ENCODE measurements at places on chromosomes 11 and 22.

DNA sequence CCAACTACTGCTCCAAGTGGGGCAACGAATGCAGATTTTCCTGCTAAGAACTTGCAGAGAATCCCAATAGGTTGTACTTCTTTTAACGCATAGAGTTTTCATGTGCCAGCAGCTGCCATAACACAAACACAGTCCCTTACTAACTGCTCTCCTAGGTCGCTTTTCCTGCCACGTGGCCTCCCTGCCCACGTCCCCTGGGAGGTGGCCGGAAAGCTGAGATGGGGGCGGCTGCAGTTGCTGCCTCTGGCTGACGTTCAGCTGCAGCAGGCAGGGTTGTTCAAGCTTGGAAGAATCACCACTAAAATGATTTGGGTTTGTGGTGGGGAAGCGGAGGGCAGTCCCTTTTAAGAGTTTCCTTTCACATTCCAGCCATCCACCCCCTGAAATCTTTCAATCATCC lies 39.3 kb downstream of the ZNF202 start:
- DNase-seq, result no peak

GRCh38 chr11:79610678-79611077 lies 169.8 kb upstream of the TENM4 start:
- no peak for DNase-seq

- DNase-seq, result no peak
Measured at GRCh38 chr11:124877910-124878758, 12.9 kb downstream of the ROBO3 start.

- DNase-seq, result no peak
Measured at GRCh38 chr11:79321263-79321662, 119.6 kb downstream of the TENM4 start.

GRCh38 chr22:17705951-17706900 lies 67.7 kb downstream of the BCL2L13 start:
- DNase-seq, result no peak

DNA sequence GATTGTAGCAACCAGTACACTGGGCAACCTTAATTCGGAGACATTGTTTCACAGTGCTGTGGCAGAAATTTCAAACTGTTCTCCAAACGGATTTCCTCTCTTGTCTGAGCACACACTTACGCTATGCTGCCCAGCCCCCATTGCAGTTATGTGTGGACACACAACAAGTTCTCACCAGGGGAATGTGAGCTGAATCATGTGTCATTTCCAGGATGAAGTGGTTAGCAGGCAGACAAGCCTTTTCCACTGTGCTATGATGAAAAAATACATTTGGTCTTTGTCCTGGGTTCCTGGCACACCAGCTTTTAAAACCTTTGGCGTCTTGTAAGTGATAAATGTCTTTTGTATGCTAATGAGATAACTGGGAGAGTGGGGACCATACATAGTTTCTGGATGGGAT lies 46.9 kb upstream of the SYT9 start:
- no peak for DNase-seq

DNA sequence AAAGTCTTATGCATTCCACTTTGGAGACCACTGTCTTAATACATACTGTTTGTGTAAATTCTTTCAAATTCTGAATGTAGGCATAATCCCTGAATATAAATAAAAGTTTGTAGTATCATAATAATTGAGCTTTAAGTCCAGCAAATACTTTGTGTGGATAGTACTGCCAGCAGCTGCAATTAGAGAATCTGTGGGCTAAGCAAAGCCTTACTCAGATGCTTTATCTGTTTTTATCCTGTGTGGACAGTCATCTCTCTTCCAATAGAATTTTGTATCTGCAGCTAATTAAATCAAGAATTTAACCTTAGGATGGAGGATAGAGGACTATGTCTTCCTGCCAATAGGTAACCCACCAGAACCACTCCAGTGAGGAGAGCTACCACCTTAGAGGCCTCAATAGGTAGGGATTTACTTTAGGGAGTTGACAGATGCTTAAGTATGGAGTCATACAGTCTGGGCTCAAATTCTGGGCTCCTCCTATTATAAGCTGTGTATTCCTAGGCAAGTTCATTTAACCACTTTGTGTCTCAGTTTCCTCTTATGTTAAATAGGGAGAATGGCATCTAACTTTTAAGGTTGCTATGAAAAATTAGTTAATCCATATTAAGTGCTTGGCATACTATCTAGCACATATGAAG lies 71.1 kb downstream of the STIM1 start:
- DNase-seq, result no peak

DNA sequence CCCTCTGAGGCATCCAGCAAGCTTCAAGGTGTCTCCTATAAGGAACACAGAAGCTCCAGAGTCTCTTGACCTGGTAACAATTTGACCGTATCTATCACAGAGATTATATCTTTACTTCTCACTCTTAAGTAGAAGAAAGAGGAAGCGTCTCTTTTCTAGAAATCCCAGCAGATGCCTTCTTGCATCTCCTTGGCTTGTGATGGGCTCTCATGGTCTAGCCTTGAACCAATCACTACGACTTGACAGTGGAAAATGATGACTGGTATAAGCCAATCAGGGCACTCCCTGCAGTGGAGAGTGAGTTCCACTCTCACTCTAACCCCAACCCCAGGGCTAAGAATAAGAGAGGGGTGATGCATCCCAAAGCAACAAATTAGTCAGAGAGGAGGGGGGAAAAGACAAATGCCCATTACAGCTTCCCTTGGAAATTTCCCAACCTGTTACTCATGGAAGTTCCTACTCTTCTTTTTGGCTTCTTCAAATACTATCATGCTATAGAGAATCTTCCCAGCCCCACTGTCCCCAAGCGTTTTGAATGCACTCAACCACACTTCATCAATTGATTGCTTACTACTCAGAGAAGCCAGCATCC lies 293.5 kb downstream of the MN1 start:
- DNase-seq, result no peak

GRCh38 chr11:1358286-1358685 lies 31.4 kb upstream of the BRSK2 start:
- DNase-seq, result no peak

DNA sequence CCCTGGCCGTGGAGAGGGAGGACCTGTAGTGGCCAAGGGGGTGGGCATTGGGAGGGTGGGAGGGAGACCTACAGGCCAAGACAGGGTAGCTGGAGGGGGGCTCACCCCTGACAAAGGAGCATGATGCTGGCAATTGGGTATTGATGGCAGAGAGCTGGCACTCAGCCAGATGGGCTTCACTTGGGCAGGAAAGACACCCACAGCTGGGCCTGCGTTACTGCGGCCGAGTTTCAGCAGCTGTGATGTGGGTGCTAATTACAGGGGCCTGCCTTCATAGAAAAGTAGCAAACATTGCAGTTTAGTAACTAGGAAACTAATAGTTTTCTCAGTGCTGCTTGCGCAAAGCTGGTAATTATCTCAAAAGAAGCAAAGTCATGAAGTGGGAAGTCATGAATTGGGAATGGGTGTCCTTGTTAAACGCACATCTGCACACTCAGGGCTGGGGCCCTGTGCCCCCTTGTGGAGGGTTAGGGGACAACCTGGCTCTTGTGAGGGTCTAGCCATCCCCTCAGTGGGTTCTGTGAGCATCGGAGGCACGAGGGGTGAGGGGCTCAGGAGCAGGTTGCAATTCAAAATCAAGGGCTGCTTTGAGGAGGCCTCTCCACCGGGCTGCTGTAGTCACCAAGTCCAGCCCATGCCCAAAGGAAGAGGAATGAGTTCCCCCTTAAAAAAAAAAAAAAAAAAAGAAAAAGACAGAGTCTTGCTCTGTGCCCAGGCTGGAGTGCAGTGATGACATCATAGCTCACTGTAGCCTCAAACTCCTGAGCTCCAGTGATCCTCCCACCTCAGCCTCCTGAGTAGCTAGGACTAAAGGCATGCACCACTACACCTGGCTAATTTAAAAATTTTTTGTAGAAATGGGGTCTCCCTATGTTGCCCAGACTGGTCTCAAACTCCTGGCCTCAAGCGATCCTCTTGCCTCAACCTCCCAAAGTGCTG lies 24.4 kb upstream of the TXNRD2 start:
- DNase-seq, result no peak

DNA sequence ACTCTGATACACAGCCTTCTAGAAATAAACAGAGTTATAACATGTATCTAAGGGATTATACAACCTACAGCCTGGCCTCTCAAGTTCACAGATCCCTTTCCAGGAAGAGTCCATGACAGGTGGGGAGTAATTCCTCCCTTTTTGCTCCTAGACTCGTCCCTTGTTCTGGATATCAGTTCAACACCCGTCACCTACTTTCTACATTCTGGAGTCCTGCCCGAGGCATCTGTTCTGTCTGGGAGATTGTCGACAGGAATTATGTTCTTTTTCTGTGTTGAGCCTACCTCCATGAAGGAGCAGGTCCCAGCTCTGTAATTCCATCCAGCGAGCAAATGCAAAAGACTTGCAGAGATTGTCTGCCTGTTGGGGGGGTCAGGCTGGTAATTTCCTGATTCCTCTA lies 224.6 kb upstream of the NTM start:
- DNase-seq, result no peak

- no peak for DNase-seq
Measured at GRCh38 chr22:50101870-50102565, 12.2 kb downstream of the MOV10L1 start.

DNA sequence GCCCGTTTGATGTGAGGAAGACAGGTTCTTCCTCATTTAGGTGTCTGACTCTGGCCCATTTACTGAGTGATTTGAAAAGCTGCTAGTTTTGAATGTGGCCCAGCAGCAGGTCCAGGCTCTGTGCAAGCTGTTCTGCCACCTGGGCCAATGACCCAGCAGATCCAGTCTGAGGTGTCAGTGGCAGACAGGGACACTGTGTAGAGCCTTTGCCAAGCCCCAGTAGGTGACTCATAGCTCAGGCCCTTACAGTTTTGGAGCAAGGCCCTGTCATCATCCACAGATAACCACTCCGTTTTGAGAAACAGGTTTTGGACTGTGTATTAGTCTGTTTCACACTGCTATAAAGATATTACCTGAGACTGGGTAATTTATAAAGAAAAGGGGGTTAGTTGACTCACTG lies 23.9 kb downstream of the TSPAN32 start:
- DNase-seq, result no peak

GRCh38 chr11:77672264-77672663 lies 34.7 kb upstream of the CLNS1A start:
- DNase-seq, result no peak

GRCh38 chr11:125516245-125516644 lies 20.2 kb upstream of the FEZ1 start:
- DNase-seq, result no peak

- DNase-seq, result no peak
Measured at GRCh38 chr11:19366992-19367709, 126.4 kb upstream of the E2F8 start.

DNA sequence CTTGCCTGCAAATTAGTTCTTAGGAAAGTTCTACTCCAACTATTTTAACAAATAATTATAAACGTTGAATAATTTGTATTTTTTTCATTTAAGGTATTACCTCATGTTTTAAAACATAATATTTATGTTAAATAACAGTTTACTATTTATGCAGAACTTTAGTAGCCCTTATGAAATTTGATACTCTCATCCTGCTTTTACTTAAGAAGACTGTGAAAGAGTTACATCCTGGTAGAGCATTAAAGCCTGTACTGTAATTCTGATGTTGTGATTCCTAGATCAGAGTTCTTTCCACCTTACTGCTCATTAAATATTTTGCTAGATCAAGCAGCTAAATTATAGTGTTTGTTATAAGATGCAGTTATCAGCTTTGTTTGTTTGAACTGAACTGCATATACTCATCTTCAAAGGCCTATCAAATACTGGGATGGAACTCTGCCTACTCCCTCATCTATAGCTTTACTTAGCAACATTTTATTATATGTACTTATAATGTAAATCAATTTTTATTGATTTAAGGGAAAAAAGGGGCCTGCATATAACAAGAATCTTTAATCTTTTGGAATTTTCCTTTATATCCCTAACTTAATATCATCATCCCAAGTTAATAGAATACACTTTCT lies 304.2 kb downstream of the DYNC2H1 start:
- DNase-seq, result no peak

Measured in T-helper 2 cell (primary cell).